ENCODE measurements at places on chromosomes 6 and 20. TPM values are rescaled to one million over a fixed set of nuclear protein-coding genes. Genes with fewer than 3 reads are reported as not detected.

The PROKR2 gene
- total RNA-seq, result not detected

The VSX1 gene
- not detected for total RNA-seq

The KIF25 gene
- total RNA-seq, result not detected

The PPP1R16B gene
- total RNA-seq, result 102 TPM

The ZNF76 gene
- 38.7 TPM for total RNA-seq
